ENCODE measurements at places on chromosomes 11 and 22.

DNA sequence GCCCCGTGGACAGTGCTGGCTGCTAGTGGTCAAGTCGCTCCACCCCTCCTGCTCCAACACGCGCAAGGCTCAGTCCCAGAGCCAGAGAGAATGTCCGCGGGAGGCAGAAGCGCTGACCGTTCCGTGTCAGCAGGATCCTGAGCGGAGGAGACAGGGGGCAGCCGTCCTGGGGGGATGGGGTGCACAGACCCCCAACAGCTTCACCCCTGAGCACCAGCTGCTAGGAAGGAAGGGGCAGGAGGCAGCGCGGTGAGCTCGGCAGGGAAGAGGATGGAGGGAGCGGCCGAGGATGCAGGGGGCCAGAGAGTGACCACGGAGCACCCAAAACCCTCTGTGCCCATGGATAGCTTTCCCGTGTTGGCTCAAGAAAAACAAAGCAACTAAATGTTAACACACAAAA lies 6.4 kb upstream of the TTLL8 start:
- no peak for DNase-seq

DNA sequence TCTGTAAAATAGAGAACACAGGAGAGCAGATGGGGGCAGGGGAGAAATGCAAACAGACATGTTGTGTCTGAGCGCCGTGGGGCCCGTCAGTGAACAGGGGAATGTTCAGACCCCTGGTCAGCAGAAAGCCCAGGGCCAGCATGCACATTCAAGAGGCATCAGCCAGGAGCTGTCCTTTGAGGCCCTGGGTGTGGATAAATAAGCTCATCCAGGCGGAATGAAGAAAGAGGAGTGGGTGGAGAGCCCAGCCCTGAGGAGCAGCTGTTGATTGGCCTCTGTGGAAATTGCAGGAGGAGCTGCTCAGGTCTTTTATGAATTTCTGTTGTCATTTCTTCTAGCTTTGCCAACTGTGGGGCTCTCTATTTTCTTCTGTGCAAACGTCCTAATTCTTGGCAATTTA lies 49.7 kb upstream of the CECR2 start:
- no peak for DNase-seq

DNA sequence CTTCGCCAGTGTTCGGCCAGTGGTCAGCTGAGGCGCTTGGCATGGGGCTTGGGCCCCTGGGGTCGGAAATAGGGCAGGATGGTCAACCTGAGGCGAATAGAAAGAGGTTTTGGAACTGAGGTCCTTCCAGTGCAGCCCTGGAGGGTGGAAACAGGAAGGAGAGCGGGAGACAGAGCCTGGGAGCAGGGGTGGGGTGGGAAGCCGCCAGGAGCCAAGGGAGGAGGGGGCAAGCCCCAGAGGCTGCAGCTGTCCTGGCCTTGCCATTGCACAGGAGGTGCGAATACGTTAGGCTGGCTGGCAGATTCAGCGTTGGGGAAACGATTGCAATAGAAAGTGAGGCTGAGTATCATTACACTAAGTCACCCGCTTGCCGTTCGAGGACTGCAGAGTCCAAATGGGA lies 13.9 kb upstream of the KCTD17 start:
- no peak for DNase-seq

DNA sequence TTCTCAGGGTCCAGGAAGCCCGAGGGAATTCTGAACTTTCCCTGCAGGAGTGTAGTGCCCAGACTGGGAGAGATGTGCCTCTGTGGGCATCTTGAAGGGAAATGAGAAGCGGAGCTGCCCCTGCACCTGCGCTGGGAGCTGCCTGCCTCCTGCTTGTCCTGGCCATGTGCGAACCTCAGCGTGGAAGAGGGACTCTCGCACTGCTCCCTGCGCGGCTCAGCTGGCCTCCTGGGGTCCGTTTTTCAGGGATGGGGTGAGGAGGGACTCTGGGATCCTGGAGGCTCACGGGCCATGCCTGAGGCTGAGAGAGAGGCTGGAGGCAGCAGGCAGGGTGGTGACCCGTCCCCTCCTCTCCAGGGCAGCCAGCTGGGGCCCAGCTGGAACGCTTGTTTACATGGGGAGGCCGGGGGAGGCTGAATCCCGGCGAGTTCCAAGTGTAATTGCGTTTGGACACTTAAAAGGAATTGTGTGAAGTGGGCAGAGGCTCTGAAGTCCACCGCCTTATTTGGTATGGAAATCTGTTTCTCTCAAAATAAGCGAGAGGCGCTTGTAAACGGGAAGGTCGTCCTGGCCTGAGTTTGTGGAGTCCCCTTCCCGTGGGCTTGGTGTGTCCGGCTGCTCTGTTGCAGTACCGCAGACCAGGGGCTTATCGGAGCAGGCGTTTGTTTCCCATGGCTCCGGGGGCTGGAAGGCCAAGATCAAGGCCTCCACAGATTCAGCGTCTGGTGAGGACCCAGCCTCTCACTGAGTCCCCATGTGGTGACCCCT lies 1.2 kb upstream of the MRGPRF start:
- DNase-seq: no peak

- DNase-seq: peak; percentile 89
Observed at GRCh38 chr22:38755155-38755910, 465 bp downstream of the SUN2 start.

Data from activated CD4-positive, alpha-beta T cell treated with anti-CD3 and anti-CD28 coated beads, Interleukin-2, amount 10 ng/mL, durations not matched to agents 24 days and 14 days (primary cell).